Small intestine (tissue), 16 donors: ENCODE measurements at places on chromosomes 1 and 21.

GRCh38 chr1:50978852-50979781, 9.1 kb downstream of the CDKN2C start:
- no peak for DNase-seq

DNA sequence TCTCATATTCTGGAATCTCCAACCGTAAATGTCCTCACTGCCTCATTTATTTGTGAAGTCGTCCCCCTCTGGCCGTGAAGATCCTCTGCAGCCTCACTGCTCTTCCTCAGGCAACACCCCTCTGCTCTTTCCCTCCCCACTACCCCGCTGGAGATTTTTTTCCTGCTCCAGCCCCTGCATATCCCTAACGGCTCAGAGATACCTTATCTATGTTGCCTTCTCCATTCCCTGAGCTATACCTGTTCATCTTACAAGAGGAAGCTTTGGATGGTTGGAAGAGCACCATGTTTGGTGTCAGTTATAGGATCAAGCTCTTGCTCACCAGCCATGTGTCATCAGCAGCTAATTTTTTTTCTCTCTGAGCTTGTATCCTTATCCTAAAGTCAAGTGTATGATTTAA, 26.4 kb downstream of the LRRC8B start:
- DNase-seq: peak; percentile 31

DNA sequence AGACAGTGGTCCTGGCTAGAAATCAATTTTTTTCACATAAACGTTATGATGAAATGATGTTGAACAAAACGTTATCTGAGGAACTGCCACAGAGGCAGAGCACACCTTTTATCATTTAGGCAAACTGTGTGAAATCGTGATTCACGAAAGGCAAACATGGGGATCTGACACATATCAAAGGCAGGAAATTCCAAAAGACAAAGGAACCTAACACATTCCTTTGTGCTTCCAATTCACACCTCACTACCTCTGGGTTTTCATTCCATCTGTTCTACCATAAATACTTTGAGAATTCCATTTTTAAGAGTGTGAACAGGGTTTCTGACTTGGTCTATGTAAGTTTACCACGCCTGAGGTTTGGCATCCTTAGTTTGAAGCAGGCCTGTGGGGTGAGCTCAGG, 119.5 kb upstream of the KRTAP19-8 start:
- no peak for DNase-seq

DNA sequence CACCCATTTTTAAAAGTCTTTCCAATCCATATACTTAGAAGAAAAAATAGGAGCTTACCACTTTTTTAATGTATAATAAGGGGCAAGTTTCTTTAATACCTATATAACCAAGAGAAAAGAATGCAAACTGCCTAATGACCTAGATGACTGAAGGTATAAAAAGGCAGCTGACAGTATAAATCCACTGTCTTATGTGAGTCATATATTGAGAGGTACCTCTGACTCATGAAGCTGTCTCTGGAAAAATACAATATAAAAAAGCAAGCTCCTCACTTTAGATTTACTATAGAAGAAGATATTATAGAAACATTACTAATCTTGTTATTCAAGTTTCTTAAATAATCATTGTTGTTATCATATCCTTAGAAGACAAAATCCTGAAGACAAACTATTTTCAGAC, 144.2 kb downstream of the VAV3 start:
- DNase-seq: no peak

- DNase-seq: peak; percentile 41
These were observed 37.9 kb upstream of the BMP8B start for GRCh38 chr1:39826583-39826982.
